Mesenchymal stem cell (in vitro differentiated cells and primary cell): ENCODE measurements at places on chromosomes 11 and 22.

GRCh38 chr11:9571763-9572115 is 1.7 kb upstream of the WEE1 start:
- no peak for DNase-seq

- DNase-seq, result no peak
These were observed 16.6 kb upstream of the AMPD3 start for GRCh38 chr11:10438458-10438857.

GRCh38 chr22:43101306-43101705 is 9.2 kb upstream of the BIK start:
- peak; percentile 64 for DNase-seq

DNA sequence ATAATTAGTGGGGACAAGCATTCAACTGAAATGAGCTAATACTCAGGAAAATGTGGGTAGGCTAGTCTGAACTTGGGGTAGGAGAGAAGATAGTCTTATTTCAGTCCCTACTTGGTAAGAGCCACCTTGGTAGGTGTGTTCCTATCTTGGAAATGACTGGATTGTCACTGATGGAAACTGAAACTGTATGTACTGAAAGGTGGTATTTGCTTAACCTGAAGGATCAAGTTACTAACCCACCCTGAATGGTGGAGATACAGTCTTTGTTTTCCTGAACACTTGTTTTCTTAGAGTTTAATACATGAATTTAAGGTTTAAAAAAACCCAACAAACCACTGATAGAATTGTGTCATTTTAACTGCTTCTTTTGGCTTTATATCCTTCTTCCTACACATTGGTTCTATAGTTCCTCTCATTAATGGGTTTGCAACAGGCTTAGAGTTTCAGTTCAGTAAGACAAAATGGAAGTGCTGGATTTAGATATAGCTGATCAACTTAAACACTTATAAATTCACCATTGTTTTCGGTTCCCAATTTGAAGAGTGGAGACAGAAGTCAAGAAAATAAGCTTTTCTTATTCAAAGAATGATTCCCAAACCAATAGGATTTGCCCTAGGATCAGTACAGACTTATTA is 4.2 kb downstream of the FAR1 start:
- DNase-seq, result no peak

GRCh38 chr22:42202048-42202447 is 68.4 kb downstream of the TCF20 start:
- no peak for DNase-seq

DNA sequence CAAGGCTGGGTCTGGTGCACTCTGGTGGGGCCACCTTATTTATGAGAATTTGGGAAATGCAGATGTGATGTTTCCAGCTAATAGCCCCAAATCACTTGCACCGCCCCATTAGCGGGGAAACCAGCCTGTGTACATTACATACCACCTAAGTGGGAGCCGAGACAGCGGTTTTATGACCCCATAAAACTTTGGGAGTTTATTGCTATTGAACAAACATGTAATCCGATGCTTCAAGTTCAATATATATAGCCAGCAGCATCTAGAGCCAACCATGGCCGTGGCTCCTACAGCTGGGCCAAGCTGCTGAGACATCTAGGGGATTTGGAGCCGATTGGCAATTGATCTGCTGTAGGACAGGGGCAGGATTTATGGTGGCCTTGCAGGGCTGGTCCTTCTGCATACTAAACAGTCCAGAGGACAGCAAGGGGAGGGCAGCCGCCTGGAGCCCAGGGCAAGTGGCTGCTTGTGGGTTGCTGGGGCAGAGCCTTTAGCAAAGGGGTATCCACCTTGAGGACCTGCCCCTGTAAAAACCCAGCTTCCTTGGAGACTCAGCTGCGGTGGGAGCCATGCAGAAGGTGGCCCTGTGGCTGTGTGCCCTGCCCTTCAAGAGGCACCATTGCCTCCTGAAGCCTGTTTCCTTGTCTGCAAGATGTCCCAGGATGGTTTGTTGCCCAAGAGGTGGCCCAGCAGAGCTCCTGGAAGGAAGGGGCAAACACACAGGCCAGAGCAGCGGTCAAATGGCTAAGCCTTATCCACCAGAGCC is 47.9 kb upstream of the CCDC188 start:
- DNase-seq, result no peak

GRCh38 chr11:63564784-63565350 is 1.7 kb upstream of the PLAAT2 start:
- no peak for DNase-seq

DNA sequence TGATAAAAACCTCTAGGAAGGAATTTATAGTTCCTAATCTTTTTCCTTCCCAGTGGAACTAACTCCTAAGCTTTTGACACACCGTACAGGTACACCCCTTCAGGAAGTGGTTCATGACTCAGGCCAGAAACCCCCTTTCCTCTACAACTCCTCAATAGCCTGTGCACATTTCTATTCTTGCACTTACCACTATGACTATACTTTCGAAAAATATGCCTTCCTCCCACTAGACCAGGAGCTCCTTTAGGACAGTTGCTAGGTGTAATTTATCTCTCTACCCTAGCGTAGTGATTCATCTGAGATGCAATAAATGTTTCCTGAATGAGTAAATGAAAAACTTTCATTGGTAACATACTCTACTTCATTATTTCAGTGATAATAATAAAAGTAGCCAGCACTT is 14.5 kb downstream of the MAP6 start:
- DNase-seq, result no peak

DNA sequence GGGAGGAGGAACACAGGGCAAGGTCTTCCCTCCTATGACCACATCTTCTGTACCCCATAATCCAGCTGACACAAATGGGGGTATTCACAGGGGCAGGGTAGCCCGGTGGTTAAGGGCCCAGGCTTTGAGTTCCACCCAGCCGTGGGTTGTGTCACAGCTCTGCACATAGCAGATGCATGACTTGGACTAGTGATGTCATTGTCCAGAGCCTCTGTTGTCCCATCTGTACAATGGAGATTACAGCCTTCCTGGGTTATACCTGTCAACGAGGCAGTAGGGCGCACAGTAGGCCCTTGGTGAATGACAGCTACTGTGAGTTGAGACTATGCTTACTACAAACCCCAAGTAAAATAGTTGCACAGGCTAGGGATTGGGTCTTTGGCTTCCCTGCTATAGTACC is 99.3 kb upstream of the CRYBB3 start:
- DNase-seq, result no peak

GRCh38 chr11:77174559-77174958 is 46.5 kb downstream of the MYO7A start:
- DNase-seq, result no peak

DNA sequence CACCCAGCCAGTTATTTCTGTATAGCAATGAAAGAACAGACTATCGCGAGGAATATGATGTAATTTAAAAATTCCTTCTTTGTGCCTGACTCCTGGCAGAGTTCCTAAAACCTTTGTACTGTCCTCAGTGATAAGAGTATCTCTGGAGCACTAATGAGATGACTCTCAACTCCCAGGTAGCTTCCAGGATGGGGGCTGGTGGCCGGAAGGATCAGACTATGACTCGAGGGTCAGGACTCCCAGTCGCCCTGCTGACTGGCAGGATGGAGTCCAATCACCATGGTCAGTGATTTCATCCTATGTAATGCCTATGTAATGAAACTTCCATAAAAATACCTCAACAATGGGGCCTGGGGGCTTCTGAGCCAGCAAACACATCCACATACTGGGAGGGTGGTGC is 135.1 kb downstream of the SHANK2 start:
- no peak for DNase-seq

GRCh38 chr11:104917271-104918112 is 19.2 kb upstream of the CASP12 start:
- no peak for DNase-seq

DNA sequence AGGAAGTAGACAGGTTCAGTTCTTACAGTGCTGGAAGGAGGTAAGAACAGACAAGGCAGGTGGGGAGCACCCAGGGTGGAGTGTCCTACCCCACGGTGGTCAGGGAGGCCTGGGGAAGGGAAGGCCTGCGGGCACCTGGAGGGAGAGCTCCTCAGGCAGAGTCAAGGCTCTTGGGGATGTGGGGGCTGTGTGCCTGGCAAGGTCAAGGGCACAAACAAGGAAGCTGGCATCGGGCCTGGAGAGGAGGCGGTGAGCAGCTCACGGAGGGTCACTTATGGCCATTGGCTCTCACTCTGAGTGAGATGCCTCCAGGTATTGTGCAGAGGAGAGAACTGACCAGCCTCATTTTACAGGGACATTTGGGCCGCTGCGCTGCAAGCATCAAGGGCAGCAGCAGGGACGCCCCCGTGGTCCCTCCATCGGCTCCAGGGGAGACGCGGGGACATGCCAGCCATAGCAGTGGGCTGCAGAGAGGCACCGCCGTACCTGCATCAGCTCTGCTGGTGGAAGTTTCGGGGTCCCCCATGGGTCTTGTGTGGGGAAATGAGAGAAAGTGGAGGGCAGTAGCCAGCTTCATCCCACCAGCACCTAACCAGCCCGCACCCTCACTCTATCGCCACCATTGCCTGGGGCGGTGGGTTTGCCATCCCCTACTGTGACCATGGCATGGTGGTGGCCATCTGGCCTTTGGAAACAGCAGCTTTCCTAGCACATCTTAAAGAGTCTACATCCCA is 37.5 kb upstream of the RTL6 start:
- no peak for DNase-seq

DNA sequence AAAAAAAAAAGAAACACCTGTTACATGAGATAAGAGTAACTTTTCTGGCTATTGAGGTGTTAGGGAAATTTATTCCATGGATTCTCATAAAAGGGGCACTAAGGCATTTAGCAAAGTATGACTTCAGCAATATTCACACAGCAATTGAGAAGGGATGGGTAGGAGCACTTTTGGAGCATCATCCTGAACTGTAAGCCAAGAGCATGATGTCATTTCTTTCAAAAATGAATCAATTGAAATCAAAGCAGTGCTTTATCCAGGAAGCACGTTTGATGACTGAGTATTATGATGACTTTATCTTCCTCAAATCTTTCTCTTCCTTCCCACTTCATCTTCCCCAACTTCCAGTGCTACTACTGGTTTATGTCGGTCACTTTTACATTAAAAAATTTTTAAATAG is 140.4 kb downstream of the MYO18B start:
- no peak for DNase-seq

- peak; percentile 23 for DNase-seq
These were observed 66.3 kb downstream of the LDLRAD3 start for GRCh38 chr11:36010010-36010740.

DNA sequence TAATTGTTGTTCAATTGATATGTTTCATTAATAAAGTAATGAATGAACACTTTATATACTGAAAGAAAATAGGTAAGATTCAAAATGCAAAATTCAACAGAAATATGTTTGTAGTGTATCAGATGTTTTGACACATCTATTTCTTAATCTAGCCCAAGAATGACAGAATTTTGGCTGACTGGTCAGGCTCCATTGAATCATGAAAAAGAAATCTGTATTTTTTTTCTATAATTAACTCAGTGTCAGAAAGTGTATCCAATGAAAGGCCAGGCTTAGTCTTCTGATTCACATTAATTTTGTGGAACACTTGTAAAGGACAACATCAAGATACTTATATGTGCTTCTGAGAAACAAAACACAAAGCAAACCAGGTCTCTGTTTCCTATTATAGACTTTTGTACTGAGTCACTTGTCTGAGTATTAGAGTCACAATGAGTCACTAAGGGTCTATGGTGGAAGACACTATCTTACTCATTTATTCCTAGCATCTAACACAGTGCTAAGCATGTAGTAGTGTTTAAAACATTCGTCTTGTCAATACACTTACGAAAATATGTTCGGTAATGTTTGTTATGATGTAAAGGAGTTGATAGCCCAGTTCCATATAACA is 297.7 kb upstream of the CCDC90B start:
- peak; percentile 86 for DNase-seq

- DNase-seq, result peak; percentile 54
These were observed 2.4 kb upstream of the WNT11 start for GRCh38 chr11:76208438-76209374.

DNA sequence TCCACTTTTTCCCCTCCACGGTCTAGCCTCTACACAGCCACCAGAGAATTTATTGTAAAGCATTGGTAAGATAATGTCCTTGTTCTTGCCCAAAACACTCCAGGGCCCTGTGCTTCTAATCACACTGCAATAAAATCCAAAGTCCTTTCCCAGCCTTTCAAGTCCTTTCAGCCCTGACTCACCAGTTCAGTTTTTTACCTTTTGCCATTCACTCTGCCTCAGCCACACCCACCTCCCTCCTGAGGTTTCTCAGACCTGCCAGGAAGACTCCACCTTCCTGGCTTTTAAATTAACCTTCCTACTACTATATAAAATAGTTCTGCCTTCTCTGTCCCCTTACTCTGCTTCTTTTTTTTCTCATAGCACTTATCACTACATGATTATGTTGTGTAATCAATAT is 91.0 kb upstream of the ARHGAP32 start:
- no peak for DNase-seq

GRCh38 chr11:6650980-6651379 is 4.6 kb downstream of the DCHS1 start:
- no peak for DNase-seq

- no peak for DNase-seq
These were observed 35.8 kb downstream of the GAB2 start for GRCh38 chr11:78381865-78382264.

DNA sequence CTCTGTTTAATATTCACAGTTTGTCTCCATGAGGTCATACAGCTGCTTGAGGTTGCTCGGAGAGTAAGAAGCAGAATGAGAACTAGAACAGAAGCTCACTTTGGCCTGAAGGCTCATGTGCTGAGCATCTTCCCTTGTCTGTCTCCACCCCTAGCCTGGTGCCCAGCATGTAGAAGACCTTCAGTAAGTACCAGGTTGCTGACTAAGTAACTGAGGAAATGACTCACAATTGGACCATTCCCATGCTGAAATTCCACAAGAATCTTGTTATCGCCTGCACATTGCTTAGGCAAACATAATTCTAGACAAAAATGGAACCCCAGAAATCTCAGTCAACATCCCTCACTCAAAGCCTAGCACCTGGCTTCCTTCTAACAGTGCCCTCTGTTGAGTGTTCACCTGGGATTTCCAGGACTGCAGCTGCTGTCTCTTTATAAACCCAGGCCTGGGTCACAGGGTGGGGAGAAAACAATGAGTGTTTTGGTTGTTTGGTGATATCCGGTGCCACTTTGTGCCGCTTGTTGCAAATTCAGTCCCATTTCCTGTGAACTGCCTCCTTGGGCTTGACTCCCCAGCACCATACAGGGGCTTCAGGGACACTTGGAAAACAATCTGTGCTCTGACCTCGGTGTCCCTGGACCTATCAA is 406.8 kb downstream of the ETS1 start:
- peak; percentile 77 for DNase-seq

GRCh38 chr22:36913427-36914389 is at the start of gene CSF2RB:
Gene CSF2RB (plus strand): TSS chr22:36913628. CDS start chr22:36922208, 8,580 bp downstream.
- DNase-seq, result no peak

GRCh38 chr11:28529540-28530410 is 421.6 kb downstream of the METTL15 start:
- peak; percentile 75 for DNase-seq

- DNase-seq, result no peak
These were observed 6.4 kb downstream of the C1QTNF6 start for GRCh38 chr22:37181681-37182080.

- peak; percentile 59 for DNase-seq
These were observed 1496.5 kb downstream of the FAM181B start for GRCh38 chr11:81237139-81237538.
